Fibroblast of skin of back (primary cell): ENCODE measurements at places on chromosomes 12 and 14.

GRCh38 chr12:65156366-65156841 lies 13.0 kb upstream of the LEMD3 start:
- DNase-seq, result peak; percentile 3

- DNase-seq, result no peak
Observed at GRCh38 chr14:22640192-22640591, 4.0 kb downstream of the OR6J1 start.

GRCh38 chr14:49986343-49987014 lies 93.6 kb downstream of the ARF6 start:
- peak; percentile 68 for DNase-seq

- DNase-seq, result no peak
Observed at GRCh38 chr14:51079085-51079484, 15.8 kb downstream of the TRIM9 start.

DNA sequence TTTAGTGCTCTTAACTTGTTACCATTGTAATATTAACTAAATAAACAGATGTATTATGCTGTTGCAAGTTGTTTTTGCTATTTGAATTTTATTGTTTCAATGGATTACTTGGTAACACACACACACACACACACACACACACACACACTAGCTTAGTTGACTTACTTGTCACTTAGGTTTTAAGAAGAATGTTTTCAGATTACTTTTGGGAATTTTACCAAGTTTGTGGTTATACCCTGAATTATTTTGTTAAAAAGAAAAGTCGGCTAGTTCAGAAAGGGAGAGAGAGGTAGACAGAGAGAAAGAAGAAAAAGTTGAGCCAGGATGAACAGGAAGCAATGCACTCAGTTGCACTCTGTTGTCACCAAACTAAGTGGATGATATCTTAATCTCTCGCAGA lies 5.3 kb downstream of the SSTR1 start:
- DNase-seq, result peak; percentile 9

DNA sequence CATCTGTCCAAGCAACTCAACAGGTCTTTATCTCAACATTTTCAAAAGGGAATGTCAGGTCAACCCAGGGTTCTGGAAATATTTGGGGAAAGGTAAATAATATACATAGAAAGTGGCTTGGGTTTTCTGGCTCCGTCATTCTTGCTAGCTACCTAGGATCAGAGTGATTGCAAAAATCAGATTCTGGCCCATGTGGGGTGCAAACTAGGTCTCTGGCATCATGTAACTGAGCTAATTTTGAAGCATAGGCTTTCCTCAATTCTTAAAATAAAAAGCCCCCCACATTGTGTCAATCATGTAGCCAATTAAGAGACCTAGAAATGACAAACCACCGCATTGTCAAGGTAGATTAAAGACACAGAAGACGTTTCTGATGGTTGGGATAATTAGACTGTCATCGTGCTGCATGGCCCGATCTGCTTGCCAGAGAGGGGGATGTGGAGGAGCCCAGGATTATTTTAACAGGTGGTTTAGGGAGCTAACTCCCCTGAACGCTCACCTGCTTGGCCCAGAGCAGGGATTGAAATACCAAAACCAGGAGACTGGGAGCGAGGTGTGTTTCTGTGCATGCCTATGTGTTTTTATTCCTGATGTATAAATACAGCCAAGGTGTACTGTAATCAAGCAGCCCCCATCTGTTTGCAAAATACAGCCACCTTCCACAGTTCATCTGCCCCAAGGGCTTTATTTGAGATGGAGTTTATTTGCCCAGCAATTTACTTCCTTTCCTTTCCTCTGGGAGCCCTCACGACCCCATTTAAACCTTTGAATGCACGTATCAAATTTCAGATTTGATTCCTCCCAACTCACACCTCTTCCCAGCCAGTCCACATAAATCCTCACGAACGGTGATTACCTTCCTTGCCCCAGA lies 189.5 kb downstream of the TTC8 start:
- no peak for DNase-seq

DNA sequence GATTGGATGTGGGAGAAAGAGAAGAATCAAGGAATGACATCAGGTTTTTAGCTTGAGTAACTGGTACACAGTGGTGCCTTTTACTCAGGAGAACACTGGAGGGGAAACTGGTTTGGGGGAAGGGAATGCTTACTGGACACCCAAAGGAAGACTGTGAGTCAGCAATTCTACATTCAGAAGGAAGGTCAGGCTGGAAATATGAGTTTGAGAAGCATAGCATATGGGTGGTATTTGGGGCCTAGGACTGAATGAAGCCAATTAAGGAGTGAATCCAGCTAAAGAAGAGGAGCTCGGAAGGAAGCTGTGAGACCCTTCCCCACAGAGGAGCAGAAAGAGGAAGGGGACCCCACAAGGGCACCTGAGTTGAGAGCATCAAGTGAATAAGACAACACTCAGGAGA lies 35.4 kb downstream of the DMAC2L start:
- peak; percentile 76 for DNase-seq

DNA sequence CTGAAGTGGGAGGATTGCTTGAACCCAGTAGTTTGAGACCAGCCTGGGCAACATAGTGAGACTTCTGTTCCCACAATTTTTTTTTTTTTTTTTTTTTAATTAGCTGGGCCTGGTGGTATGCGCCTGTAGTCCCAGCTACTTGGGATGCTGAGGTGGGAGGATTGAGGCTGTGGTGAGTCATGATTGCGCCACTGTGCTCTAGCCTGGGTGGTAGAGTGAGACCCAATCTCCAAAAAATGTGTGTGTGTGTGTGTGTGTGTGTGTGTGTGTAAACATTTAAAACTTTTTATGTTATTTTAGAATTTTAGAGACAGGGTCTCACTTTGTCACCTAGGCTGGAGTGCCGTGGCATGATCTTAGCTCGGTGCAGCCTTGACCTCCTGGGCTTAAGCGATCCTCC lies 6.8 kb downstream of the PPP1R36 start:
- peak; percentile 73 for DNase-seq

DNA sequence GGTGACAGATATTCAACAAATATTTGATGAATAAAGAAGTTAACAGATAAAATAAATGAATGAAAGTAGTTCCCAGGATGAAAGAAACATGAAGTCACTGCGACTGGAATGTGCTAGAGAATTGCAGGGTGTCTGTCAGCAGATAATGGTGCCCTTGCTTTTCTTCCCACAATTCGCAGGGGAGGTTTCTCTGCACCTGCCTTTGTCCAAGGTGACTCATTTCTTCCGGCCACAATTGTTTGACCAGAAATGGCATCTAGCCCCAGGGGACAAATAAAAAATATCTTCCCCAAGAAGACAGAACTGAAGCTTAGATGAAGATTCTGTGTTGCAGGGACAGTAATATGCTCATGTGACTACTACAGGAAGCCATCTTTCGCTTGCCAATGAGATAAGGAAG lies 316.1 kb upstream of the TBX3 start:
- DNase-seq, result peak; percentile 46

DNA sequence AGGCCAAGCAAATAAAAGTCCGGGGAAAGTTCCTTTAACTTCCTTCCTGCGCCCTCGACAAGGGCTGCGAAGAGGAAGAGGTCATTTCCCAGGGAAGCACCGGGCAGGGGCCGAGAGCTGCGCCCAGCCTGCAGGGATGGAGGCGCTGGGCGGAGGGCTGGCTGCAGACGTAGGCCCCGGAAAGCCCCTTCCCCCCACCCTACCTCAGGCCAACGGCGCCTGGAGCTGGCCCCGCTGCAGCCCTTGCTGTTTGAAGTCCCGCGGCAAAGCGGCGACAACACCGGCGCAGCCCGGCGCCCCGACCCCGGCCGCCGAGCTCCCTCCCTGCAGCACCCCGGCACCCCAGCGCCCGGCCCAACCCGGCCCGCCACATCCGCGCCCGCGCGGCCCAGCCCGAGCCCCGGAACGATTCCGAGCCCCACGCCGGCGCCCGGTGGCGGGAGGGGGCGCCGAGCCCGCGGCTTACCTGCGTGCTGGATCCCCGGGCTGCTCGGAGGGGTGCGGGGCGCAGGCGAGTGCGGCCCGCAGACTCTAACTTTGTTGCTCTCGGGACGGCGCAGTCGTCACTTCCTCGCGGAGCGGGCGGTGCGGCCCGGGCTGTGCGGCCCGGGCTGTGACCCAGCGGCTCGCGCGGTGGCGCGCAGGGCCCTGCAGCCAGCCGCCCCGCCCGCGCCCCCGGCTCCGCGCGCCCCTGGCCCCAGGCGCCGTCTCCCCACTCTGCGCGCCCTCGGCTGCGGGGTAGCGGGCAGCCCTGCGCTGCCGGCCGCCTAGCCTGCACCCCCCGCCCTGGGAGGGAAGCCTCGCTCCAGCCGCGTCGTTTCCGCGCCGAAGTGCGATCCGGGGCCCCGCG lies 64.8 kb upstream of the PTGR2 start:
- peak; percentile 57 for DNase-seq

DNA sequence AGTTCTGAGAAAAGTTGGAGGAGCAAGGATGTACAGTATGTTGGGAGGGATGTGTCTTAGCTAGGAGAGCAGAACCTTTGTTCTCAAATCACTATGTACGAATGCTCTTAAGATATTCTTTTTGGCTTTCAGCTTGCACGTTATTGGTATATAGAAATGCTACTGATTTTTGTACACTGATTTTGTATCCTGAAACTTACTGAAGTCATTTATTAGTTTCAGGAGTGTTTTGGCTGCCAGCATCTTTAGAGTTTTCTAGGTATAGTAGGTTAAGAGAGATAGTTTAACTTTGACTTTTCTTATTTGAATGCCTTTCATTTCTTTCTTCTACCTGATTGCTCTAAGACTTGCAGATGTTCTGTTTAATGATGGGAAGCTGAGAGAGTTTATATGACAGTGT lies 442.8 kb upstream of the FBXO33 start:
- DNase-seq, result no peak

- peak; percentile 62 for DNase-seq
Observed at GRCh38 chr12:958588-959123, 9.2 kb upstream of the RAD52 start.

DNA sequence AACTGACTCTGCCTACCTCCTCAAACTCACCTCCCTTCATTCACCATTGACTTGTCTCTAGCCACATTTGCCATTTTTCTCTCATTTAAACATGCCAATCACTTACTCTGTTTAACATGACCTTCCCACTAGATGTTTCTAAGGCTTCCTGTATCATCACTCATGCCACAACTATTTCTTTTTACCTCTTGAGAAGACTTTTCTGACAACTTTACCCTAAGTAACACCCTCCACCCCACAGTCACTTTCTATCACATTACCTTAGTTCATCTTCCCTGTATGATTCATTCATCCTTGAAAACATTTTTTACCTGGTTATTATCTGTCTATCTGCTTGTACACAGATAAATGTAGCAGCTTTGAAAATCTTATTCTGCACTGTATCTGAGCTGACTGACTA lies 19.4 kb downstream of the PLCZ1 start:
- no peak for DNase-seq

DNA sequence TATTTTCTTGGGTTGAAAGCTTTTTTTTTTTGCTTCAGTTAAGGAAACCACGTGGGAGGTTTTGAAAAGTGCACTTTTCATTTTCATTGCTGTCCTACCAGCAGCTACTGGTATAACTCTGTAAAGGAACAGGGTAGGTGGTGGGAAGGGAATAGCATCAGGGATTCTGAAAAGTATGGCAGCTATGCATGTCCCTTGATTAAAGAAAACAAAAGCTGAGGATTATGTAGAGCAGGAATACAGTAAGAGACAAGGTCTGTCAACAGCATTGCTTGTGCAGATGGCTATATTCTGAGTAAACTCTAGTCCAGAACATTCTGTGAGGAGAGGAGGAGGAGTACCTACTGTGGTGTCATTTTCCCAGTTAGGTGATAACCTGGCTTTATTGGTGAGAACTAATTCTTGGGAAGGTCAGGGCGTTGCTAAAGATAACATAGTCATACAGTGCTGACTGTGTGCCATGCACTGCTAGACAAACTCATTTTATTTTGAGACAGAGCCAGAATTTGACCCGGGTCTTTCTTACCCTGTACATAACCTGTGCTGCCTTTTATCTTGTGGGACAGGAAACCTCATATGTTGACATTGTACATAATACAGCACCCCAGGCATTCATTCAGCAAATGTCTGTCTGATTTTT lies 80.3 kb upstream of the TRAF3 start:
- peak; percentile 67 for DNase-seq

- no peak for DNase-seq
Observed at GRCh38 chr14:97571201-97571600, 774.0 kb downstream of the VRK1 start.

DNA sequence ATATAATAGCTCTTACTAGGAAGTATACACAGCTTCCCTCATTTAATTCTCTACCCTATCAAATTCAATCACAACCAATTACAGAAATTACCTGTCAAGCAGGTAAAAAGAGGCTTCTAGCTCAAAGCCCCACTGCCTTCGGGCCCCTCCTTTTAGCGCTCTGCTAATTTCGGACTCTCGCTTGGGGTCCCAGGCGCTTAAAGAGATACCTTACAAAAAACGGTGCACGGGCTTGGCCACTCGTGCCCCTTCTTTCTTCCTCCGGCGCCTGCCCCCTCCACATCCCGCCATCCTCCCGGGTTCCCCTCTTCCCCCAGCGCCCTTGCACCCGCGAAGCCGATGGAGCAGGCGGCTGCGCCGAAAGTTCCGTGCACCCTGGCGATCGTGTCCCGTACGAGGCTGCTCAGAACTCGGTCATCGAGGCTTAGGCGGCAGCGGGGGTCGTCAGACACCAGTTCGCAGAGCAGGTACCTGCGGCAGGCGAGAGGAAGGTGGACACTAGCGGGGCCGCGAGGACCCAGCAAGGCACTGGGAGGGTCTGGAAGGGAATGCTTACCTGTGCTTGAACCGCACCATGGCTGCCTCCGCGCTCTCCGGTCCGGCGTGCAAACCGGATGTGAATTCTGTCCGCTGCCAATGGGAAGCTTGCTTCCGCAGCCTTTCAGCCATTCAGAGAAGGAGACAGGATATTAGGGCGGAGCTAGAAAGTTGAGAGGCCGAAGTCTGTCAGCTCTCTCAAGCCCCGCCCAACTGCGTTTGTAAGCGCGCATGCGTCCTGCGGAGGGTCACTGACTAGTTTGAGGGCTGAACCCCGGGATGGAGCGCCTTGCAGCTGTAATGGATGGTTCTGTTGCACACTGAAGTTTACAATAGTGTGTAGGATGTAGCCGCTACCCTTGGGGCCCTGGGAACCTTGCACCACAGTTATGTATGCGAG lies at the start of gene POP5:
TSS of gene POP5 (minus strand) at position 616 of the 937 bp plus-strand sequence. CDS start at position 576, 40 bp downstream.
- peak; percentile 98 for DNase-seq
